Activated CD8-positive, alpha-beta T cell treated with anti-CD3 and anti-CD28 coated beads for 36 hours (primary cell): ENCODE measurements at places on chromosomes 7 and 10.
A peak's percentile ranks its signal among the peaks of the same experiment; 100 is the strongest.

DNA sequence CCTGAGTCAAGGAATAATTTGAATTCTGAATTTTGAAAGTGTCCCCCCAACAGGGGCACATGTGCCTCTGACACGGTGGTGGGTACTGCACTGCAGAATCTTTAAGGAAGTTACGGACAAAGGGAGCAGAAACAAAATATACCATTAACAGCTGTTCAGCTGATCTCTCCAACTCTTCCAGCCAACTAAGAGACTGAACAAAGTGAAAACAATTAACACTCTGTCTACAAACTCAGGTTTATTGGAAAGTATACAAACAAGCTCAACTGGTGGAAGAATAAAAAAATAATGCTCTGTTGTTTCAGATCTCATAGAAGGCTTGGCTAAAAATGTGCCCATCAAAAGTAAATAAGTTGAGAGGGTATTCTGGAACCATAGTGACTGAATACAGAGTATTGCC, 34.4 kb downstream of the ASB4 start:
- DNase-seq, result no peak

DNA sequence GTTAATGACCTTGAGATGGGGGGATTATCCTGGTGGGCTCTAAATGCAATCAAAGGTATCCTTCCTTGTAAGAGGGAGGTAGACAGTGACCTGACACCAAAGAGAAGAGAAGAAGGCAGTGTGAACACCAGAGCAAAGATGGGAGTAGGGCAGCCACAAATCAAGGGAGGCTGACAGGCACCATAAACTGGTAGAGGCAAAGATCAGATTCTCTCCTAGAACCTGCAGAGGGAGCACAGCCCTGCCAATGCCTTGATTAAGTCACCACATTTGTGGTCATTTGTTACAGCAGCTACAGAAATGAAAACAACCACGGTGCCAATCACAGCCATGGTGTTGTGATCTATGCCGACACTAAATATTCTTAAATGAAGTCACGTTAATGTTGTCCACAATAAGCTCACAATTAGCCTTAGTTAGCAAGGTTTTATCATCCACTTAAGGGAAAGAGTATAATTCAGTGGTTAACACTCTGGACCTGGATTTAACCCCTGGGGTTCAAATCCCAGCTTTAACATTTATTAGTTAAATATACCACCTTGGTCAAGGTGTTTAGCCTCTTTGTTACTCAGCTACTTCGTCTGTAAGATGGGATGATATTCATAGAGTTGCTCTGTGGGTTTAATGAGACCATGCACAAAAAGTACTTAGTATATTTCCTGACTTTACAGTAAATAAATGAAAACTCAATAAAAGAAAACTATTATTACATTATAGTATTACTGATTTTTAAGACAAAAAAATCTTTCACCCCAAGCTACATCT, 70.8 kb downstream of the SGMS1 start:
- peak; percentile 56 for DNase-seq

DNA sequence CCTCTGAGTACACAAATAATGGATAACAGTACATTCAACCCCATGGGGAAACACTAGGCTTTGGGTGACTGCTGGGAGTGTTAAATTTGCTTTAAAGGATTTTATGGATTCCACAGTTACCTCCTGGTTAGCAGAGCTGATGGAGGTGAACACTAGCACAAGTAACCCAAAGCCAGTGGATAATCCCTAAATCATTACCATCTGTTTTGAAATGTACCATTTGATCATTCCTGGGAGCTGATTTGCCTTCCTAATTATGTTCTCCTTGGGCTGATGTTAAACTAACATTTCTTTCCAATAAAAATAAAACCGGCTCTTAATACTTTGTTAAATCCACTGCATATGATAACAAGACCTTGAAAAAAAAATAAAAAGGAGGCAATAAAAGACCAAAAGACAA, 493.9 kb downstream of the PLXNA4 start:
- DNase-seq, result no peak

DNA sequence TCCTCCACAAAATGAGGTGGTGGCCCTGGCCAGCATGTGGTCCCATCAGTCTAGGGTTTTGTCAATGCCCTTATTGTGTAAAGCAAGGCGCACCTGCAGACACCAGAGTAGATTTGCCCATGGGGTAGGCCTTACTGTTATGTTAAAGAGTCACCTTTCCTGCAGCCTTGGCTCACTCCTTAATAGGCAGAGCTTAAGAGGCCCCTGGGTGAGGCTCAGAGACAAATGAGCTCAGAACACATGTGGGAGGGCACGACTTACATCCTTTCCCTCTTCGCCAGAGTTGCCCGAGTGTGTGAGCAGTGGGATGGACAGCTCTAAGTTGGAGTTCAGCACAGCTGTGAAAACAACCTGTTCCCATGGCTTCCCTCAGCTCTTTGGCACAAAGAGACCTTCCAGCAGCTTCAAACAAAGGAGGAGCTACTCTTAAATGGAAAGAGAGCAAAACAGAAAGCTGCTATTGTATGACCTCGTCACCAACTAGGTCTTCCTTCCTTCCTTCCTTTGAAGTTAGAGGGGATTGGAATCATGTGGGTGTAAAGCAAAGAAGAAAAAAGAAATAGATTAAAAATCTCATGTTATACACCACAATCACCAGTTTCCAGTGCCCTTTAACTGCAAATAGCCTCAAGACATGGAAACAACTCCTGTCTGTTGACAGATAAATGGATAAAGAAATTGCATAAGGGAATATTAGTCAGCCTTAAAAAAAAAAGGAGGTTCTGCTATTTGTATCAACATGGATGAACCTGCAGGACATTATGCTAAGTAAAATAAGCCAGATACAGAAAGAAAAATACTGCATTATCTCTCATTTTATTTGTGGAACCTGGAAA, 11.9 kb upstream of the XPNPEP1 start:
- DNase-seq, result peak; percentile 44

DNA sequence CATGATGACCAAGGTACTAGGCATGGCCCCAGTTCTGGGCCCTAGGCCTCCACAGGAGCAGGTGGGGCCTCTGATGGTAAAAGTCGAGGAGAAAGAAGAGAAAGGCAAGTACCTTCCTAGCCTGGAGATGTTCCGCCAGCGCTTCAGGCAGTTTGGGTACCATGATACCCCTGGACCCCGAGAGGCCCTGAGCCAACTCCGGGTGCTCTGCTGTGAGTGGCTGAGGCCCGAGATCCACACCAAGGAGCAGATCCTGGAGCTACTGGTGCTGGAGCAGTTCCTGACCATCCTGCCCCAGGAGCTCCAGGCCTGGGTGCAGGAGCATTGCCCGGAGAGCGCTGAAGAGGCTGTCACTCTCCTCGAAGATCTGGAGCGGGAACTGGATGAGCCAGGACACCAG, 7.4 kb downstream of the ZSCAN21 start:
- DNase-seq, result no peak

DNA sequence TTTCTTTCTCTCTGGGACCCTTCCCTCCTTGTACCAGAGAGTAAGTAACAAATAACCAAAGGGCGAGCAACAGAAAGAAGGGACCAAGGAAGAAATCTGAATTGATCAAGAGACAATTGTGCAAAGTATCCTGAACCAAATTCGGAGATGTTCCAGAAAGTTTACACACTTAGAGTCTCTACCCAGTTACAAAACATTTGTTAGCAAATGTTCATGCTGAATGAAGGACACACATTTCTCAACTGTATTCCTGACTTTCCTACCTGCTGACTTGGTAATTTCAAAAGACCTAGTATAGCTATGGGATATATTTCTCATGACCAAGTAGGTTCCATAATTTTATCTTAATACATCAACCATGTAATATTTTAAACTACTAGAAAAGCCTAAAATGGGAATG, 37.4 kb downstream of the LYZL1 start:
- no peak for DNase-seq

GRCh38 chr7:92716825-92717580, 119.4 kb downstream of the CDK6 start:
- no peak for DNase-seq

- DNase-seq, result no peak
Measured at GRCh38 chr10:14775656-14776055, 959 bp upstream of the FAM107B start.

DNA sequence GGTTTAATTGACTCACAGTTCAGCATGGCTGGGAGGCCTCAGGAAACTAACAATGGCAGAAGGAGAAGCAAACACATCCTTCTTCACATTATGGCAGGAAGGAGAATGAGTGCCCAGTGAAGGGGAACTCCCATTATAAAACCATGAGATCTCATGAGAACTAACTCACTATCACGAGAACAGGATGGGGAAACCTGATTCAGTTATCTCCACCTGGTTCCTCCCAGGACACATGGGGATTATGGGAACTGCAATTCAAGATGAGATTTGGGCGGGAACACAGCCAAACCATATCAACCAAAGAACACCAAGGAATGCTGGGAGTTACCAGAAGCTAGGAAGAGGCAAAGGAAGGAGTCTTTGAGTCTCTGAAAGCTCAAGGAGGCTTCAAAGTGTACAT, 94.3 kb downstream of the IPMK start:
- no peak for DNase-seq

DNA sequence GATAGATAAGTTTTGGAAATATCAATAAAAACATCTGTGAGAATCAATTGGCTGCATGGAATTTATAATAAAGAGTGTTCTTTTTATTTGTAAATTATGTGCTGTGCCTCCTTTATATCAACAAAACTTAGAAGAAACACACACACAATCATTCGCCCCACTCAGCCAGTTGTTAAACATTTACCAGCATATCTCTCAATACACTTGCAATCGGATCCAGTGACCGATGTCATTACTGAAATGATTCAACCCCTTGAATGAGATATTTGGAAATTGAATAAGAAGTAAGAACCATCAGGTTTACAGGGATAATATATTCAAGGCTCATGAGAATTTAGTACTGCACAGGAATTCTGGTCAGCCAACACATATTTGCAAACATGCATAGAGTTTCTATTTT, 35.6 kb downstream of the TAF3 start:
- no peak for DNase-seq

- no peak for DNase-seq
Measured at GRCh38 chr7:2903682-2904162, 59.6 kb upstream of the GNA12 start.

DNA sequence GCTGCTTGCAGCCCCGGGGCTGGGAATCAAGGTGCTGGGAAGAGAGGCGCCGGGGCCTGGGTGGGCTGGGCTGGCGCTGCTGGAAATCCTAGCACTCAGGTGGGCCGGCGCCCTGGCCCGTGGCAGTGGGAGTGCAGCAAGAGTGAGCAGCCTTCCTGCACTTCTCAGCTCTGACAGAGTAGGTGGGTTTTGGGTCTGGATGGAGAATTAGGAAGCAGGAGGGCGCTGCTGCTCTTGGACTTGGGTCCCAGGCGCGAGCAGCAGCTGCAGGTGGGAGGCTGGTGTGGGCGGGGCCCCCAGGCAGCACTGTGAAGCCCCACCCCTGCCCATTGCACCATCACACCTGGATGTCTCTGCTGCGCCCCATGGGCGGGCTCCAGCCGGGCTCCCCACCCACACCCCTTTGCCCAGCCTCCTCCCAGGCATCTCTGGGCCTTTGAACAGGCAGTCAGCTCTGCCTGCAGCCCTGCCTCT, 6.0 kb downstream of the BRI3 start:
- DNase-seq, result no peak

- no peak for DNase-seq
Measured at GRCh38 chr10:100987685-100988049, 324 bp downstream of the TWNK start.

- DNase-seq, result no peak
Measured at GRCh38 chr10:78540355-78541076, 506.9 kb downstream of the RPS24 start.

DNA sequence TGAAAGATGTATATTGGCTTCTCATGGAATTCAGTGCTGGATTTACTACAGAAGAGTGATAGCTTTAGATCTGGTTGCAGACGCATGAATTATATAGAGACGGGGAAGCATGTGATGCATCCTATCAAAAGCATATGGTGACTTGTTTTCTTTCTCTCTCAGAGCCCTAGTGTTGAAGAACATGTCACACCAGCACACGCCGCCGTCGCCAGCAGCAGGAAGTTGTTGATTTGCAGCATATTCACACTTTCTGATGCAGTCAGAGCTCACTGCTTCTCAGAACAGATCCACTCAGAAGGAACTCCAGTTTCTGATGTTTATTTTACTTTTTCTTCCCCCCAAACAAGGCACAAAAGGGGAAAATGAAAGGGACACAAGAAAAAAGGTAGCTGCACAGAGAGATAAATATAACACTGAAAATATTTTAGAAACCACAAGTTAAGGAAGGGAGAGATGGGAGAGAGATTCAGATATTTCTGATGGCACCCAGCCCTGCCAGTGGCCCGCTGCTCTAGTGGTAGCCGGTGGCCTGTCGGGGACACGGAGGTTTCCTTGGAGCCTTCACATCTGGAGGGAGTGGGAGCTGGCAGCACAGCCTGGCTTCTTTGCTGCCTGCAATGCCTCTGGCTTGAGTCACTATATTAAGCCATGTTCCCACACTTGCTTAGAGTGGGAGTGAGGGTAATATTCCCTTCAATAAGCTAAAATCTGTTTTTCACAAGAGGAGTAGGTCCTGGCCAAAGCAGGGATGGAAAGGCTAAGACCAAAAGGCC, 123.2 kb downstream of the NRP1 start:
- peak; percentile 40 for DNase-seq

DNA sequence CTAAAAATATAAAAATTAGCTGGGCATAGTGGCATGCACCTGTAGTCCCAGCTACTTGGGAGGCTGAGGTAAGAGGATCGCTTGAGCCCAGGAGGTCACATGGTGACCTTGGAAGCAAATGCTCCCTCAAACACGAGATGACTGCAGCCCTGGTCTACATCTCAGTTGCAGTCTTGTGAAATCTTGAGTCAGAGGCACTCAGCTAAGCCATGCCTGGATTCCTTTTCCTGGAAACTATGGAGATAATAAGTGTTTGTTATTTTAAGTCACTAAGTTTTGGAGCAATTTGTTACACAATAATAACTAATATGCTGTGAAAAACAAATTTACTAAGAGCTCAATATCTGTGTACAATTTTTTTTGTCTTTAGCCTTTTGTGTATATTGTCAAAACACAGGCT, 284.3 kb upstream of the KAT6B start:
- no peak for DNase-seq

- DNase-seq, result no peak
Measured at GRCh38 chr7:7103343-7104313, 78.7 kb upstream of the C1GALT1 start.

GRCh38 chr7:33495207-33495606, 365.8 kb downstream of the BBS9 start:
- DNase-seq, result no peak

DNA sequence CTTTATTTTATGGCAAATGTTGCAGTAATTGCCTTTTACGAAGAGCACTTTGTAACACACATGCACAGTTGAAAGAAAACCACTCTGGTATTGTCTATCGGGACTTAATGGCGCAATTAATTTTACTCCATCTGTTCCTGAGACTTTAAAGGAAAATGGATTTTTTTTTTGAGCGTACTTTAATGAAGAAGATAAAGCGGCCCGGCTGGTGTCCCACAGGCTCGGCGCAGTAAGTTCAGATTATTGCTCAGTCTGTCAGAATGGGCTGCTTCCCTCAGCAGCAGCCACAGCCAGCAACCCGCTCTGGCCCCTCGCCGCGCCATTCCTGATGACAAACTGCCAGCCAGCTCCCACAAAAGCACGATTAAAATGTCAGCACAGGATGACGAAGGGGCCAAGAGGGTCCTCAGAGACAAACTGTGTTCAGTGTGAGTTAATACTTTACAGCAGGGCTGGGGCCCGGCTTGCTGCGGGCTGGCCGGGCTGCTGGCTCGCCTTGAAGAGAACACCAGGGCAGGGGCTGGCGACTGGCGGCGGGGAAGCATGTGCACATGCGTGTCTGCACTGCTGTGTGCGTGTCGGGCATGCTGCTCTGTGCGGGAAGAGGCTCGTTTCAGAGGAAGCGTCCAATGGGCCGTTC, 501.0 kb upstream of the GALNT17 start:
- DNase-seq, result no peak

GRCh38 chr10:33122014-33122809, 164.2 kb upstream of the ITGB1 start:
- no peak for DNase-seq
